ENCODE measurements at places on chromosomes 7 and 10.

- DNase-seq, result no peak
These were observed 28.6 kb upstream of the TNPO3 start for GRCh38 chr7:129083525-129083924.

GRCh38 chr10:58367069-58367468, 18.1 kb upstream of the TFAM start:
- DNase-seq, result no peak

DNA sequence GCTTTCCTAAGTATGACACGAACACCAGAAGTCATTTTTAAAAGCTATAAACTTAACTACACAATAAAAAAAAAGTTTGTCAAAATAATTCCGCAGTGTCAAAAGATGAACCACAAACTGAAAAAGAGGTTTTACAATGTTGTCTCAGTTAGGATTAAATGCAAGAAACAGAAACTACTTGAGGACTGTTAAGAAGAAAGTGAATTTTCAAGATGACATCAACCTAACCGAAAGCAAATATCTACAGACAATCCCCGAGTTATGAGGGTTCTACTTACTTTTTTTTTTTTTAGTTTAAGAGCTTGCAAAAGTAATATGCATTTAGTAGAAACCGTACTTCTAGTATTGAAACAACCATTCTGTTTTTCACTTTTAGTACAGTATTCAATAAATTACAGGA, 62.3 kb downstream of the TFPI2 start:
- no peak for DNase-seq

- DNase-seq, result no peak
These were observed at the start of gene CACNA2D1 for GRCh38 chr7:82443547-82444219. Gene CACNA2D1 (minus strand): TSS chr7:82443777.

DNA sequence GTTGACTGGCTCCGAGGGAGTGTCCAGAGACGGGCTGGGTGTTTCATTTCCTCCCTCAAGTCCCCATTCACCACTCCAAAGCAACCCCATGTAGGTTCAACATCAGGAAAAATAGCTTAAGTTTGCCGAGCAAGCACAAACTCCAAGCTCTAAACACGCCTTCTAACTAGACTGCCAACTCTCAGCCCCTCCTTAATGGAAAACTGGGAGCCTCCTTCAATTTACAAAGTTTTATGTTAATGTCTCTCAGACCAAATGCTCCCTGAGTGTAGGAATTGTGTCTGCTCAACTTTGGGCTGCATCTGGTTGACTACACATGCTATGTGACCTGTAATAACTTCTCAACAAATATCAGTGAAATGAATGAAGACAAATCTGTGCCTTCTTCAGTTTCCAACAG, 87.5 kb downstream of the FAM204A start:
- no peak for DNase-seq

DNA sequence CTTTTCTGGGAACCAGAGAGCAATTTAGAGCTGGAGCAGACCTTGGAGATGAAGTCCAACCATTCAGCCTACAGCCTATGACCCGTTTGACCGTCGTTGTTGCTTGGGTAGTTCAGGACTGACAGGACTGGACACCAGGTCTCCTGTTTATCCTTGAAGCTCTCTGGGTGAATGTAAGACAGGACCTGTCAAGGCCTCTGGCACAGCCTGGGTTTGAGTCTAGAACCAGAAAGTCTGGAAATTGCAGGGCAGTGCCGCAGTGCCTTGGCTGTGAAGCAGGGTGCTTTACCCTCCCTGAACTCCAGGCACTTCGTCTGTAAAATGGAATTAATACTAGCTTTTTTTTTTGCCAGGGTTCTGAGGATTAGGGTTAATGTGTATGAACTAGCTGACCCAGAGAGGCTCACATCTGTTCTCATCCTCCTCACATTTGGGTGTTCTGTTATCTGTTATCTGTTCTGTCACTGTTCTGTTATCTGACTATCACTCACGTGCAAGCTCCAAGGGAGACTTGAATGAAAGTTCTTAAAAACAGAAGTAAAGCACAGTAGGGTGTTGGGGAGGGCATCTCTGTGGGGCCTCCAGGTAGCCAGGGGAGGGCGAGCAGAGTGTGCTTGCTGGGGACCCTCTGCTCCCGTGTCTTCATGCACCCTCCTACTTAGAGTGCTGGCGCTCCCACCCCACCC, 9.9 kb downstream of the BLVRA start:
- DNase-seq, result no peak

DNA sequence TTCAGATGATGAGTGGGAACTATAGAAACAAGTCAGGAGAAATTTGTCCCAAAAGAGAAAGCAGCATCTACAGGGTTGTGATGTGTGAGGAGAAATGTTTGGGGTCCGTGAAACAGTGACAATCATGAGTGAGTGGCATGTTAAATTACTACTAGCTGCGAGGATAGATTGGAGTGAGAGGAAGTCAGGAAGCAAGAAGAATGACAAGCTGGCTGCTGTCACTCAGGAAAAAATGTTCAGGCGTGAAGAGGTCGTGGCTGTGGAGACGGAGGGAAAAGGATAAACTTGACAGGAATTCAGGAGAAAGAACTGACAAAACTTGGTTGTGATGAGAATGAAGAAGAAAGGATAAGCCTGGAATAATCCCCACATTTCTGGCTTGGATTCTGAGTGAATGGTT, 5.1 kb upstream of the ITPRID1 start:
- DNase-seq, result no peak

All from GM18507 (cell line).